Activated effector memory CD4-positive, alpha-beta T cell treated with Interleukin-2 at 50 U/mL for 16 hours (primary cell): ENCODE measurements at places on chromosomes 1 and 21.
A peak's percentile ranks its signal among the peaks of the same experiment; 100 is the strongest.

GRCh38 chr1:1256956-1257871, 10.7 kb upstream of the C1QTNF12 start:
- no peak for DNase-seq

- no peak for DNase-seq
Observed at GRCh38 chr1:107529511-107530149, 388.8 kb downstream of the NTNG1 start.

- peak; percentile 23 for DNase-seq
Observed at GRCh38 chr21:34129039-34129891, 55.9 kb downstream of the MRPS6 start.

GRCh38 chr1:220734571-220735326, 13.4 kb upstream of the MTARC2 start:
- no peak for DNase-seq

GRCh38 chr1:46188295-46189030, 9.8 kb downstream of the POMGNT1 start:
- no peak for DNase-seq

GRCh38 chr21:33028287-33028670, 2.5 kb downstream of the OLIG2 start:
- no peak for DNase-seq

- no peak for DNase-seq
Observed at GRCh38 chr1:14715802-14716201, 117.3 kb downstream of the KAZN start.

DNA sequence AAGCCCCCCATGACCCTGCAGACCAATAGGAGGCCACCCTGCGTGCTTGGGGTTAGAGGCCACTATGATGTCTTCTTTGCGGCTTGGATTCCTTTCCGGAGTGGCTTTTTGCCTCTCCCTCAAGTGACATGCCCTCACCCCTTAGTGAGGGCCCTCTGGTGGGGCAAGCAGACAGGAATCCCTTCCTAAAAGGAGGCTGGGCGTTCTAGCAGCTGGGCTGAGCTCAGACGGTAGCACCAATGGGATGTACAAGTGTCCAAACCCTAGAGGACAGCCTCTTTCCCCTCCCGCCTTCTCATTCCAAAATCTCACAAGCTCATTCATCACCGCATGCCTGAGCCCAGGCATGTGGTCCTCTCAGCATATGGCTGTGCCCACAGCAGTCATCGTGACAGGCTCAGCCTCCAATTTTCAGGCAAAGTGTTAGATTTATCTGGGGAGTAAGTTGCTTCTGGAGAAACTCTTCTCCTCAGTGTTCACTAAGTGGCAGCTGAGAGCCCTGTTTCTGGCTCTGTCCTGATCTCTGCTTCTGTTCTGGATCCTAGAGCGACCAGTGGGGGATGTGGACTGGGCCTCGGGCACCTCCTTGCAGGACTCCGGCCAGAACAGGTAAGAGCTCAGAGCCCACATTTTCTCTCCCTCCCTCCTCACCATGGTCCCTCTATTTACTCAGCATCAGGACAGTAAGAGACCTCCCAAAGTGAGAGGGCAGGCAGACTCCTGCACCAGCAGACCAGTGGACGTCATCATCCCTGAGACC, 4.8 kb downstream of the KIAA1614 start:
- DNase-seq: no peak

GRCh38 chr1:24931468-24932231, 1.6 kb upstream of the RUNX3 start:
- no peak for DNase-seq

DNA sequence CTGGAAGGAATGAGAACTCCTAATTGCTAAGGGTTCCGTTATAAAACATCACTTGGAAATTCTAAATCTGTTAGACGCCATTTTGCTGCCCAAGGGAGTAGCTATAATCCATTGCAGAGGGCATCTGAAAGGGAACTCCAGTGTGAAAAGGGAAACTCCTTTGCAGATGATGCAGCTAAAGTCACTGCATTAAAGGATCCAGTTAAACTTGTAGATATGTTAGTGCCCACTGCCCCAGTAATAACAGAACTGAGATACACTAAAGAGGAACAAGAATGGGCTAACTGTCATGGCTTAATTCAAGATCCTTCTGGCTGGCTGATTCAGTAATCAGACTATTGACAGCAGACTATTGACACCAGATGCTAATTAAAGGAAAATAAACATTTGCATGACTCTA, 81.8 kb upstream of the KIAA0040 start:
- DNase-seq: no peak

- DNase-seq: no peak
Observed at GRCh38 chr1:234620272-234621126, 10.5 kb upstream of the IRF2BP2 start.

DNA sequence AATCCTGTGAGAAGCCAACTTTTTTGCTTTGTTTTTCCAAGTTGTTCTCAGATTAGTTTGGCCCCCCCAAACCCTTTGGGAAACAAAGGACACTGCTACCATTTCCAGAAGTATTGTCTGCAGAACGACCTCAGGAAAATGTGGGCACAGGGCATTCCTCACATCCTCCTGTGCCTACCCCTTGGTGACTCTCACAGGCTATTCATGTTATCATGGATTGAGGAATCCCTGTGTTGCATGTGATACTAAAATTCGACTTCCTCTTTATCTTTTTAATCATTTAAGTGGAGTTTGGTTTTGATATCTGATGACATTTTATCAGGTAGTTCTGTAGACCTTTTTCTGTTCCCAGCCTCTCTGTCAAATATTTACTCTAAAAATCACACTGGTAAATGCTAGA, 184.5 kb downstream of the FASLG start:
- DNase-seq: no peak

GRCh38 chr21:23986214-23986613, 1621.1 kb downstream of the MRPL39 start:
- DNase-seq: no peak

DNA sequence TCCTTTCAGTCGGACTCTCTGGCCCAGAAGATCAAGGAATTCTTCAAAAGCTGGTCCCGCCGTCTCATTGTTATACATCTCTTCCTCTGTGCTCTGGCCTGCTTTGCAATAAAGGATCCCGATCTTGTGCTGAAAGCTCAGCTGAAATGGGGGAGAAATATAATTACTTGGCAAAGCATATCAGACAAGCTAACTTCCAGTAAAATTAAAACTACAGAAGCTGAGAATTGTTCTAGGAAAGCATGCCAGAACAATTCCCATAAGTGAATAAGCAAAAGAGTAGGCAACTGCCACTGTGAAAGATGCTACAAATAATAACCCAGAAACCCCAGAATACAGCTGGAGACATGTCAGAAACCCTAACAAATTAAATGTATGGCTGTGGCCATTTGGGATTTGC, 146.1 kb downstream of the SIPA1L2 start:
- no peak for DNase-seq

- DNase-seq: no peak
Observed at GRCh38 chr1:238061967-238062613, 171.4 kb upstream of the ZP4 start.

- no peak for DNase-seq
Observed at GRCh38 chr1:177786176-177786745, 183.6 kb downstream of the SEC16B start.

DNA sequence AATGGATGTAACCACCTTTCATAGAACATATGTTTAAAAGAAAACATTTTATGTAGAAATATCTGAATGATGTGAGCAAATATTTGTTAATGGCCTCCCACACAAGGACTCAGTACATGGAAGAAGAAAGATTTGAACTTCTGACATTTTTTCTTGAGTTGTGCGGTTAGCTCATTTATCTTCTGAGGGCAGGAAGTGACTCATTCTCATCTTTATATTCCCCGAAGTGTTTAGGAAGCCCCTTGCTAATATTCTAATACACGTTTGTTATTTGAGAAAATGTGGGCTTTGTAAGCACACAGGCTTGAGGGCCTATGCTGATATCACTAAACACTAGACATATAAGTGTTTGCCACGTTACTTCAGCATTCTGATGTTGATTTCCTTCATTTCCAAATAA, 392.5 kb upstream of the PTBP2 start:
- no peak for DNase-seq

DNA sequence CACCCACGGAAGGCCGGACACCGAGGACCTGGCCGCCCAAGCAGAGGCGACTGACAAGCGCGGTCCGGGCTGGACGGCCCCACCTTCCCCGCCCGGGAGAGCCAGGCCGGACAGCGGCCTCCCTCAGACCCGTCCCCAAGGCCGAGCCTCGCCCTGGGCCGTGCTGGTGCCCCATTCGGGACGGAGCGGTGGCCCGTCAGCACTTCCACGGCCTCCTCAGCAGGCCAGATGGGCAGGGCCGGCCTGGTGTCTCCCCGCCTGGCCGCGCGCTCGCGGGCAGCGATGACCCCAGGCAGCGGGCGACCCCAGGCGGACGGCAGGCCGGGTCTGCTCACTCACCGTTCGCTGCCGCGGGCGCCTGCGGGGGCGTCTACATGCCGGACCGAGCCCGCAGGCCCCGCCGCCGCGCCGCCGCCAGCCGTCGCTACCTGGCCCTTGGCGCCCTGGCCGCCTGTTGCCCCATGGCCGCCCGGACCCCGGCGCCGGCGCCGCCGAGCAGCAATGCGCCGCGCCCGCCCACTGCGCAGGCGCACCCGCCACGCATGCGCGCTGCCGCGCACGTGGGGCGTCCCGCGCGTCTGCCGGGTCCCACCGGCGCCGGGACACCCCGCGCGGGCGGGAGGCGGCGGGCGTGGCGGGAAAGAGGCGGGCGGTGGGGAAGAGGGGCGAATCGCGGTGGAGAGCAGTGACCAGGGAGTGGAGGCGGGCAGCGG, at the start of gene NADK:
TSS of gene NADK (minus strand) at position 521 of the 713 bp plus-strand sequence. CDS start 13,064 bp downstream, outside the sequence.
- DNase-seq: peak; percentile 71

DNA sequence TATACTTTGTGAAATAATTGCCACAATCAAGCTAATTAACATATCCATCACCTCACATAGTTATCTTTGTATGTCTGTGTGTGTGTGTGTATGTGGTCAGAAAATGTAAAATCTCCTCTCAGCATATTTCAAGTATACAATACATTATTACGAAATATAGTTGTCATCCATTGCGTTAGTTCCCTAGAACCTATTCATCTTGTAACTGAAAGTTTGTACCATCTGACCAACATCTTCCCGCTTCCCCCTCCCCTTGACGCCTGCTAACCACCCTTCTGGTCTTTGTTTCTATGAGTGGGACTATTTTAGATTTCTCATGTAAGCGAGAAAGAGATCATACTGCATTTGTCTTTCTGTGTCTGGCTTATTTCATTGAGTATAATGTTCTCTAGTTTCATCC, 455.3 kb downstream of the KCNT2 start:
- DNase-seq: no peak

GRCh38 chr1:1972976-1973715, 30.4 kb downstream of the CFAP74 start:
- DNase-seq: no peak

DNA sequence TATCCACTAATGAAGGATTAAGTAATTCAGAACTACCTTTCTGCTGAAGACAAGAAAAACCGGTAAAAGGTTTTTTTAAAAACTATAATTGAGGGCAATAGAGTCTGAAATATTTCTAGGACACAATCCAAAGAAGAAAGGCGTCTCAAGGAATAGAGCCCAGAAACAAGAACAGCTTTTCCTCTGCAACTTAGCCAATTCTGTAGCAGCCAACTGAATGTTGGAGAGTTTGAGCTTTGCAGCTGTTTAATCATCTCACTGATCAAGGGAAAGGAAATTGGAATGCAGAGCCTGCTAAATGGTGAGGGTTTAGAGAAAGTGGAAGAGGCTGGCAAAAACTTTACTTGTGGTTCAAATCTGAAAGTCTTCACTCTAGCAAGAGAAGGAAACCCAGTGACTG, 818.9 kb downstream of the KCNT2 start:
- no peak for DNase-seq

DNA sequence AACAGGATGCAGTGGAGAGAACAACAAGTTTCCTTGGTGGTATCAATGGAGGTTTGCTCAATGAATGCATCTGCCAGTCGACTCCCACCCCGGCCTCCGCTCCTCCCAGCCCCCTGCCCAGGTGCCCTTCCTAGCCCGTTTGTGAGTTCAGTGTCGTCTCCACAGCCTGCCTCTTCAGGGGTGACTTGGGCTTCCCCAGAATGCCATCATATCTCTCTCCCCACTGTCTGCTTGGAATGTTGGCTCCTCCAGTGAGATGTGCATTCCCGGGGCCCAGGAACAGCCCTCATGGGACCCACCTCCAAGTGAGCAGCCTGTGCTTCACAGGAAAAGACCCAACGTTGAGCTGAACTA, 30.5 kb downstream of the MATN1 start:
- DNase-seq: no peak

- DNase-seq: peak; percentile 49
Observed at GRCh38 chr1:31762726-31763670, 1.1 kb downstream of the ADGRB2 start.

DNA sequence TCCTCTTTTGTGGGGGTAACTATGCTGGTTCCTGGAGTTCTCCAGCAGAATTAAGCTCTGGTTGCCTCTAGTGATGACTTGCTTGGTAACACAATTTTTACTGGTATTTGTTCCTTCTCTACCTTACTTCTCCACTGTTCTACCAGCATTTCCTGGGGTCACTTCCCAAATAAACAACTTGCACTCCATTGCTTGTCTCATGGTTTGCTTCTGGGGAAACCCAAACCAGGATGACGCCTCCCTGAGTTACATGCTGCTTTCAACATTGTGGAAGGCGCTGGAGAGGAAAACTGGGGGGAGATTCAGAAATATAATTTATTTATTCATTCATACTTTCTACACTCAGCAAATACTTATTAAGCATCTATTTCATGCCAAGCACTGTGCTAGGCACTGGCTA, 55.3 kb upstream of the AK4 start:
- no peak for DNase-seq

- DNase-seq: no peak
Observed at GRCh38 chr1:91776068-91776794, 109.7 kb downstream of the TGFBR3 start.

- DNase-seq: no peak
Observed at GRCh38 chr1:117501281-117501680, 104.6 kb upstream of the TENT5C start.

DNA sequence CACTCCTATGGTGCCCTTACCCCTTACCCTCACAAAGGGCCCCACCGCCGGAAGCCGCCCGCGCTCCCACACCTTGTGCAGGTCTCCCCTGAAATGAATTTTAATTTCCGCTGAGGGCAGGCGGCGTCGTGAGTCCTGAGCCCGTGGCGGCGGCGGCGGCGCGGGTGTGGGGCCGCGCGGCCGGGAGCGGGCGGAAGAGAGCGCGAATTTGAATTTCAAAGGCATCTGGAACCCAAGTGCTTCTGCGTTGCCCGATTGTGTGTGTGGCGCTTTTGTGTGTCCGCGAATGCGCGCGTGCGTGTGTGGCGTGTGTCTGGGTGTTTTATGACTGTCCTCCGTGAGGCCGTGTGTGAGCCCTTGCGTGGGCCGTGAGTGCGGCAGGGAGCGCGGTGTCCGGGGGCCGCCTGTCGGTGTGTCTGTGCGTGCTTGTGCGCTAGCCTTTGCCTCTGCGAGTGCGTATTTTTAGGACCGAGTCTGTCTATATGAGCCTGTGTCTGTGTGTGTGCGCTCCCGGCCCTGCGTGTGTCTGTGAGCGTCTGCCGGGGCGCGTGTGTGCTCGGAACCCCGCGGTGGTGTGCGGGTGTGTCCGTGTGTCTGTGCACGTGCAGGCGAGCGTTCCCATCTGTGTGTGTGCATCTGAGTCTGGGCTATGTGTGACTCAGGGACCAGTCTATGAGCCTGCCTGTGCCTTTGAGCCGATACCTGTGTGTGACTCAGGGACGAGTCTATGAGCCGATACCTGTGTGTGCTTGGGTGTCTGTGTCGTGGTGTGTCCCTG, 7.9 kb upstream of the ADGRB2 start:
- peak; percentile 21 for DNase-seq
